ENCODE measurements at places on chromosomes 7 and 10.

DNA sequence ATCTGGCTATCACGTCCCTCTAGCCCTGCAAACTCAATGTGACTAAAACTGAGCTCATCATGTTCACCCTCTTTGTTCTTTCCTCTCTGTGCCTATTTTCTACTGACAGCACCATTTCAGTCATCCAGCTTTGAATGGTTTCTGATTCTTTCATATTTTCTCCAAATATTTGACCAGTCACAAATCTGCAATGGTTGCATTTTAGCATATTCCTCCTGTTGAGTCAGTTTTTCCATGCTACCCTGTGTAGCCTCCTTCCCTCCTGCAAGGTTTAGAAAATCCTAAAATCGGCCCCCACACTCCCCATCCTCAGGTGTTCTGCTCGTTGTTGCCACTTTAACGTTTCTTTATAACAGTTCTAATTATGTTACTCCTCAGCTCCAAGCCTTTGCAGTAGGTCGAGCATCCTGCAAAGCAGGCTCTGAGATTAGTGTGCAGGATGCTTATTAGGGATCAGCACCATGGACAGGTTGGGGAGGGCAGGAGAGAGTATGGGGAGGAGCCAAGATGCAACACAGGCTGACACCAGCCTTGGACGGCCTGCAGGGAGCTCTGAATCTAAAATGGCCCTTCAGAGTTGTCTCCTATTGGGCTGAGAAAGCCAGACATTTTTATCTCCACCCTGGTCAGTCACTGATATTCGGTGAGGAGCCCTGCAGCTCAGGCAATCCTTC lies 531.0 kb upstream of the COBL start:
- no peak for DNase-seq

DNA sequence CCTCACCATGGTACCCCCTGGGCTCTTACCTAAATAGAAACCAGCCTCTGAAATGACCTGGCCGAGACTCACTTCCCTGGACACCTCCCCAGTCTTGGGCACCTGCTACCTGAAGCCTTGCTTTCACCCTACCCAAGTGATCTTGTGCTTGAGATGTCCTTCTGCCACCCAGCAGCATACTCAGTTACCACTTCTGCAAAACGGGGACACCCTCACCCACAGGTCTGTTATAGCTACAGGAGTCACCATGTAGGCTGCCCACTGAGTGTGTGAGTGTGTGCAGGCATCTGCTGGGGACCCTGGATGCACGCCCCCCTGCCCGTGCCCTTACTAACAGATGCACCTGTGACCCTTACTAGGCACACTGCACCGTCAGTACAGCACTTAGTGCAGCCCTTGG lies 94.8 kb upstream of the PPIF start:
- no peak for DNase-seq

DNA sequence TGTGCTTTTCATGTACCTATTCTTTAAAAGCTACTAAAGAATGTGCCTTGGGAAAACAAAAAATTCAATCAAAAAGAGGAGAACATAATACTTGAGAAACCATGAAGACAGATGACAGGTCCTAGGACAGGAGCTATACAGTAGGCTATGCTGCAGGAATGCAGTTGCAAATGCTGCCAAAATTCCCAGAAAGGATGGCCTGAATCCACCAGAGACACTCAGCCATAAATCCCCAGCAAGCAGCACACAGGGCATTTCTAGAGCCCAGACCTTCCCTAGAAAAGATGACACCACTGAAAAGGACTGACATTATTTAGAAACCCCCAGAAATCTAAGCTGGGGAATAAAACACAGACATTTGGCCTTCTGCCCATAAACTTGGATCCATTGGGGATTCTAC lies 237.3 kb downstream of the C7orf25 start:
- DNase-seq: no peak

DNA sequence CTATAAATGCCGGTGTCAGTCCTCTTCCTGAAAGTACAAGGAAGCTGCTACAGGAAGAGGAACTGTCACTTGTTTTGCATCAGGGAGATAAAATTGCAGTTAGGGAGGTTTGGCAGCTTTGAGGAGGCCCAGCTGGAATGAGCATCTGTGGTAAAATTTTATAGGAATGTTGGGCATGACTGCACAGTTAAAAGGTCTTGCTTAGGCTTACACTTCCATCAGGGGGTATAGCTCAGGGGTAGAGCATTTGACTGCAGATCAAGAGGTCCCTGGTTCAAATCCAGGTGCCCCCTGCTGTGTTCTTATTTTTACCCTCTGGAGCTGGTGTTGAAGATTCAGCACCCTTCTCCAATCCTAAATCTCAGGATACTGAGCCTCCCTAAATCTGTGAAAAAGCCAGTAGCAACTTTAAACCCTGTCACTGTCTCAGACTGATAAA lies 65.9 kb downstream of the ZNF467 start:
- DNase-seq: no peak

DNA sequence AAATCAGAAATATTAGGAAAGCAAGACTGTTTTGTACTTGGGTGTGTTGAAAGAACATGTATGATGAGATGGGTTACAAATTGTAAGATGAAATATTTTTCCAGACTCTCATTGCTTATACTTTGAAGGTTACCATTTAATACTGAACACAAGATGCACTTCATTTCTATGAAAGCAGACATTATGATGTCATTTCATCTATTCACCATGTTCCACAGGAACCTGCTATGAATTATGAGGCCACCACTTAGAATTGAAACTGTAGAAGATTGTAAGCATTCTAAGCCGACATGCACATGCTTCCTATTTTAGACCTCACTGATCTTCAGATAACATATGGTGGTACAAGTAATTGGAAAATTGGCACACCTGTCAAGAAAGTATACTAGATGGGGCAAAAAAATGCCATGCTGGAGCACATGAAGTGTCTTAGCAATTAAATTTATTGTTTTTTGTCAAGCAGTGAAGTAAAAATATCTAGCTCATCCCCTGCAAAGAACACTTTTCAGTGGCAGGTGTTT lies 195.0 kb downstream of the PHF14 start:
- DNase-seq: no peak

DNA sequence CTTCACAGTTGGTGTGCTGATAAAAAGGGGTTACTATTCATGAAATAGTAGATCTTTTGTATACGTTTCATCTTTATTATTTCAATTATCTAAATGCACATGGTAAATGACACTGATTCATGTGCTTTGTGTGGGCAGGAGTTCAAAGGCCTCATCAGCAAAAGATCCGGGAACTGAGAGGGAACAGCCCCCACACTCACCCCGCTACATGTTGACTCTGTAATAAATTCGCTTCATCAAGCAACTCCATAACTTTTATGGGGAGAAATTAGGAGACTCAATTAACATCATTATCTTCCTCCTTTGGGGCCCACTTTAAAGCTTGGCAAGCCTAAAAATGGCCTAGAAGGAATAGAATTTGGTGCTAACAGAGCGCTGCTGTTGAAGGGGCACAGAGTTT lies 250.7 kb upstream of the BMPER start:
- no peak for DNase-seq

DNA sequence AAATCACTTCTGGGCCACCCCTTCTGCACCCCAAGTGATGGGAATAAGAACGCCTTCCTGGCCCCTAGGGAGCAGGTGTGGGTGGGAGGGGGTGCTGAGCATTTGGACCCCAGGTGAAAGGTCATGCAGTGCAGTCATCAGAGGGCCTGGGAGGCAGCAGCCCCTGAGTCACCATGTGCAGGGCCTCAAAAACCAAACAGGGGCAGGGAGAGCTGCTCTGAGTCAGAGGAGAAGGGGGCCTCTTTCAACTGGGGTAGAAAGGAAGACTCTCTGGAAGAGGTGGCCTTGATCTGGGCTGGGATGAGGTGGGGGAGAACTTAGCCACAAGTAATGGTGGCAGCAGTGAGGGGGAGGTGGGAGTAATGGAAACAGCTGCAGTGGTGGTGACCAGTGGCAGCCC lies 164.3 kb downstream of the BUB3 start:
- DNase-seq: no peak

- DNase-seq: no peak
Observed at GRCh38 chr10:17056781-17057428, 72.7 kb downstream of the CUBN start.
